Thymus (tissue), 14 donors: ENCODE measurements at places on chromosomes 2 and 18. TPM values are rescaled to one million over a fixed set of nuclear protein-coding genes. Genes with fewer than 3 reads are reported as not detected.

VAMP5 gene
- 19.0 TPM for total RNA-seq

OTOS gene
- total RNA-seq: 0.38 TPM

AQP12B gene
- total RNA-seq: under 0.01 TPM

GMCL1 gene
- 14.1 TPM for total RNA-seq

TUBB8B gene
- 0.14 TPM for total RNA-seq

TTC32 gene
- 26.0 TPM for total RNA-seq

PDE1A gene
- total RNA-seq: 7.7 TPM

CHRND gene
- 0.57 TPM for total RNA-seq

TCF4 gene
- 36.6 TPM for total RNA-seq

SNX17 gene
- total RNA-seq: 83.6 TPM

RPL31 gene
- total RNA-seq: 4,346 TPM

ESCO1 gene
- total RNA-seq: 28.5 TPM

EDAR gene
- total RNA-seq: 0.33 TPM

IL1RN gene
- 2.7 TPM for total RNA-seq

MOGAT1 gene
- total RNA-seq: not detected

BOK gene
- 2.5 TPM for total RNA-seq

TUBA3E gene
- 0.05 TPM for total RNA-seq

LCT gene
- 1.1 TPM for total RNA-seq

COL4A4 gene
- 1.7 TPM for total RNA-seq

IL36A gene
- total RNA-seq: 0.99 TPM

ITPRIPL1 gene
- 7.7 TPM for total RNA-seq

SLC16A14 gene
- total RNA-seq: 3.5 TPM

OXER1 gene
- 0.57 TPM for total RNA-seq

TFCP2L1 gene
- total RNA-seq: 0.80 TPM

BIRC6 gene
- total RNA-seq: 65.4 TPM

DYNAP gene
- total RNA-seq: 0.09 TPM

PROKR1 gene
- 0.05 TPM for total RNA-seq

LYG1 gene
- total RNA-seq: 1.8 TPM

CRIM1 gene
- 9.1 TPM for total RNA-seq

CCDC74A gene
- 5.1 TPM for total RNA-seq

FHL2 gene
- total RNA-seq: 14.2 TPM

CYBRD1 gene
- total RNA-seq: 14.9 TPM

RND3 gene
- total RNA-seq: 7.4 TPM

MRO gene
- total RNA-seq: 1.4 TPM

ATP6V1B1 gene
- 0.19 TPM for total RNA-seq

ARHGAP25 gene
- 32.2 TPM for total RNA-seq

PMAIP1 gene
- total RNA-seq: 14.5 TPM

CFAP210 gene
- not detected for total RNA-seq

ERICH2 gene
- total RNA-seq: not detected

FSIP2 gene
- total RNA-seq: 0.57 TPM

CCDC85A gene
- total RNA-seq: 0.76 TPM

KHK gene
- 1.5 TPM for total RNA-seq

TBR1 gene
- total RNA-seq: 0.05 TPM

CPO gene
- total RNA-seq: 0.19 TPM

ESPNL gene
- 0.66 TPM for total RNA-seq

PARD6G gene
- total RNA-seq: 4.7 TPM

FEV gene
- not detected for total RNA-seq

LRRC30 gene
- 0.14 TPM for total RNA-seq

FAM210A gene
- total RNA-seq: 13.3 TPM

TRABD2A gene
- total RNA-seq: 1.6 TPM

RFX8 gene
- 1.0 TPM for total RNA-seq

IL36G gene
- total RNA-seq: 0.24 TPM

CLEC4F gene
- total RNA-seq: 0.09 TPM

THSD7B gene
- 4.2 TPM for total RNA-seq

IL1R1 gene
- total RNA-seq: 5.2 TPM
